ENCODE measurements at places on chromosomes 12 and 14. TPM values are rescaled to one million over a fixed set of nuclear protein-coding genes. Genes with fewer than 3 reads are reported as not detected.

DBX2 gene
- not detected for total RNA-seq

ESPL1 gene
- 53.3 TPM for total RNA-seq

BDKRB2 gene
- 0.10 TPM for total RNA-seq

DEPDC4 gene
- total RNA-seq, result 3.4 TPM

FBLN5 gene
- 1.2 TPM for total RNA-seq

NTF3 gene
- not detected for total RNA-seq

DNA sequence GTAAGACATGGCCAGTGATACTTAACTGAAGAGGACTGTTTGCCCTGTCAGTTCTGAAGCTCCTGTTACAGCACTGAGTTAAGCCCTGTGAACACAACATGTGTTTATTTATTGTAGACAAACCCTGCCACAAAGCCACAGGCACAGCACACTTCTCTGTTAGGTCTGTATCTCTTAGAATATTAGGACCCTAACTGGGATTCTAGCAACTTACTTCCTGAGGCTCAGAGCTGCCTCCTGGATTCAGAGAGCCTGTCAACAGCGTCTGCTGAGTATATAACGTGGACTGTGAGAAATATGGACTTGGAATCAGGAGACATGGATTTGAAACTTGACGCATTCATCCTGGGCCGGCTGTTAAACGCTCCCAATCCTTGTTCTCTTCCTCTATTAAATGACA is 135.0 kb upstream of the HIF1A start:
- DNase-seq, result no peak
- no peaks in the 10 kb centered on the region for H3K27me3 ChIP-seq
- peaks cover 64% of the 10 kb centered on the region for H3K4me1 ChIP-seq

GRCh38 chr14:83568141-83568540 is 1961.8 kb upstream of the FLRT2 start:
- H3K4me3 ChIP-seq, result no peak overlapping the region
- H3K4me1 ChIP-seq, result no peaks in the 10 kb centered on the region
- DNase-seq, result no peak
- no peaks in the 10 kb centered on the region for H3K27me3 ChIP-seq

DNA sequence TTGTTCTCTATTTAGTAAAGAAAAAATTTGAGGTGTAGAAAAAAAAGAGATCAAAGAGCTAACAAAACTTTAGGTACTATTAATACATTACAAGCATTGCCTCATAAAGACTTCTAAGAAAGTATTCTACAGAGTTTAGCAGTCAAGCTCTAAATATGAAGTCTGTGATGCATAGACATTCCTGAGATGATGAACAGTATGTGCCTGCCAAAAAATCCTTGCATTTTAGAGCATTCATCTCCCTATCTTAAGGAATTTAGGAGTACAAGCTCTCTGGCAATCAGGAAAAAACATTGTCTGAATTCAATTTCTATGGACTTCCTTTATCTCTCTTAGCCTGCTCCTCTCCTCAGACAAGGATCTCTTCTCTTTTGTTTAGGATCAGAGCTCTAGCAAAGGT is 202.6 kb upstream of the LRFN5 start:
- H3K4me1 ChIP-seq, result no peaks in the 10 kb centered on the region
- no peaks in the 10 kb centered on the region for H3K27me3 ChIP-seq
- H3K36me3 ChIP-seq, result no peaks in the 10 kb centered on the region
- H3K27ac ChIP-seq, result no peak overlapping the region
- H3K4me3 ChIP-seq, result no peak overlapping the region
- no peak for DNase-seq

- no peak for DNase-seq
- H3K27ac ChIP-seq, result no peak overlapping the region
- H3K4me1 ChIP-seq, result no peaks in the 10 kb centered on the region
- no peaks in the 10 kb centered on the region for H3K27me3 ChIP-seq
- H3K4me3 ChIP-seq, result no peak overlapping the region
- H3K36me3 ChIP-seq, result no peaks in the 10 kb centered on the region
These were observed 13.6 kb upstream of the TFCP2 start for GRCh38 chr12:51186465-51187085.

GRCh38 chr14:105138021-105138541 is 30.5 kb downstream of the JAG2 start:
- peaks cover 4% of the 10 kb centered on the region for H3K27me3 ChIP-seq
- H3K4me1 ChIP-seq, result no peaks in the 10 kb centered on the region

DNA sequence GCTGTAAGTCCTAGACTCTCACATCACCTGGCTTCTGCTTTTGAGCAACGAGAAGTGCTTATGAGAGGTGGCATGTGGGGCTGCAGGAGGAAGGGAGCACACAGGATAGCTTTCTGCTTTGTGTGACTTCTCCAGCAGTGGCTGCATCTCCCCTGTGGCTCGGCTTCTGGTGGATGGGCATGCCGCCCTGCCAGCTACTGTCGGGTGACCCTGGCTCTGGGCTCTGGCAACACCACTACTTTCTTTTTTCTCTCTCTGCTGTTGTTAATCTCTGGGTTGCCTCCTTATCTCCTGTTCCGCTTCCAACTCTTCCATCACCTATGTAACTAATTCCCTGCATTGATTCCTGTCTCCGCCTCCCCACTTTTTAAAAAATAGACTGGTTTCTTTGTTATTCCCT is 209.1 kb upstream of the DAAM1 start:
- H3K27ac ChIP-seq, result no peak overlapping the region
- H3K27me3 ChIP-seq, result peaks cover 3% of the 10 kb centered on the region
- H3K36me3 ChIP-seq, result no peaks in the 10 kb centered on the region
- H3K4me3 ChIP-seq, result no peak overlapping the region
- no peak for DNase-seq
- no peaks in the 10 kb centered on the region for H3K4me1 ChIP-seq

DNA sequence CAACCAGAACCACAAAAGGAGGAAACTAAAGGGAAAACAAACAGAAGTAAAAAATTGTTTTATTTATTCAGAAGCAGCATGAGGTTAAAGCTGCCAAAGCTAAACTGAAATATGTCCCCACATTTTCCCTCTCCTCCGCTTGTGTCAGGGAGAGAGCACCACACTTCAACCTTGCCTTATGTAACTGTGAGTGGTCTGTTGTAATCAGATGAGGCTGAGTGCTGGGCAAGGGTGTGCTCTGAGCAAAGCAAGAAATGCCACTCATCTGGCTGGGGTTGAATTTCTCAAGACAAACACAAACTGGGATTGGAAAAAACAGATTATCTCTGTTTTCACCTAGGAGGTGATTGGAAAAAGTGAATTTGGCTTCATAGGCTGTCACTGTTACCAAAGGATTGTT is 12.2 kb downstream of the CAPZA3 start:
- no peak overlapping the region for H3K27ac ChIP-seq
- H3K27me3 ChIP-seq, result no peaks in the 10 kb centered on the region
- no peaks in the 10 kb centered on the region for H3K4me1 ChIP-seq
- DNase-seq, result no peak
- H3K36me3 ChIP-seq, result no peaks in the 10 kb centered on the region
- no peak overlapping the region for H3K4me3 ChIP-seq

GRCh38 chr14:60106339-60106738 is 14.6 kb downstream of the PCNX4 start:
- peaks cover 23% of the 10 kb centered on the region for H3K4me1 ChIP-seq
- no peak overlapping the region for H3K27ac ChIP-seq
- H3K27me3 ChIP-seq, result no peaks in the 10 kb centered on the region

GRCh38 chr14:69629225-69630127 is 18.1 kb downstream of the SUSD6 start:
- peak; percentile 38 for DNase-seq
- peaks cover 7% of the 10 kb centered on the region for H3K36me3 ChIP-seq
- peak overlapping the region; percentile 20 for H3K27ac ChIP-seq
- H3K27me3 ChIP-seq, result no peaks in the 10 kb centered on the region
